ENCODE measurements at places on chromosomes 4 and X.

GRCh38 chrX:10165580-10166247, 8.9 kb downstream of the CLCN4 start:
- DNase-seq, result no peak

- DNase-seq, result no peak
Measured at GRCh38 chrX:146449243-146449642, 360.3 kb upstream of the CXorf51B start.

GRCh38 chr4:102809190-102809589, 18.2 kb downstream of the UBE2D3 start:
- DNase-seq, result no peak

- no peak for DNase-seq
Measured at GRCh38 chrX:41240509-41240908, 93.5 kb upstream of the DDX3X start.

DNA sequence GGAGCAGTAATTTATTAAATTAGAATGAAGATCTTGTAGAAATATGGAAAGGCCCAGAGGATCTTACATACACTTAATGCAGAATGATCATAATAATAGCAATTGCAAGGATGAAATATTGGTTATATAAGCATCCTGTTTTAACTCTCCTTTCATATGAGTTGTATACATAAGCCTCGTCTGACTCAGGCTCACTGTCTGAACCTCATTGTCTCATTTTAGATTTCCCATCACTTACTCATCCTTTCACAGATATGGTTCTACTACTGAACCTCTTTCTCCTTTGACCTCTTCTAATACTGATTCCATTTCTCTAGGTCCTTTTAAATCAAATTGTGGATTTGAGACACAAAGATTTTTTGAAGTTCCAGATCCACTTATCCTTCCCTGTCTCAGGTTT, 277.3 kb upstream of the TRPC5 start:
- no peak for DNase-seq

All from hypothalamus (tissue), 51 donors.